ENCODE measurements at places on chromosomes 1 and 21. TPM values are rescaled to one million over a fixed set of nuclear protein-coding genes. Genes with fewer than 3 reads are reported as not detected.
A peak's percentile ranks its signal among the peaks of the same experiment; 100 is the strongest.

DNA sequence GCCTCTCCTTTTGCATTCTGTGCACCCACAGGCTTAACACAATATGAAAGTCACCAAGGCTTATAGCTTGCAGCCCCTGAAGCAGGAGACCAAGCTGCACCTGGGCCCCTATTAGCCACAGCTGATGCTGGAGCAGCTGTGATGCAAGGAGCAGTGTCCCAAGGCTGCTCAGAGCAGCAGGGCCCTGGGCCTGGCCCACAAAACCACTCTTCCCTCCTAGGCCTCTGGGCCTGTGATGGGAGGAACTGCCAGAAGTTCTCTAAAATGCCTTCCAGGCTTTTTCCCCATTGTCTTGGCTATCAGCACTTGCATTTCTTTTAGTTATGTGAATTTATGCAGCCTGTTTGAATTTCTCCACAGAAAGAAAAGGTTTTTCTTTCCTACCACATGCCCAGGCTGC, 89.5 kb upstream of the KCTD3 start:
- H3K4me3 ChIP-seq: no peak overlapping the region
- H3K27ac ChIP-seq: no peak overlapping the region
- no peaks in the 10 kb centered on the region for H3K36me3 ChIP-seq

DNA sequence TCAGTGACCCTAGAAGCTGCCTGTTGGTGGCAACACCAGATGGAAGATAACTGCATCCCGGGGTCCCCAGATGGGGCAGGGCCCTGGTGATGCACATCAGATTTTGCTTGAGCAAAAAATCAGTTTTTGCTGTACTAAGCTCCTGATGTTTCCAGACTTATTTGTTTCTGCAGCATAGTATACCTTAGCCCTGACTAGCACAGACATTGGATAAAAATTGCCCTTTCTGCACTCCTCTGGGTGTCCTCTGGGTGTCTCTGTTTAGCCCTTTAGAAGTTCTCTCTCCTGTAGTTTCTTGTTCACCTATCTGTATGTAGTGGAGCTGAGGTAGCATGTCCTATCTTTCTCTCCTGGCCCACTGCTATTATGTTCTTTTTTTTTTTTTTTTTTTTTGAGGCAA, 30.3 kb upstream of the PLA2G2C start:
- H3K27me3 ChIP-seq: peaks cover 33% of the 10 kb centered on the region
- H3K27ac ChIP-seq: no peak overlapping the region
- no peak overlapping the region for H3K4me3 ChIP-seq

- no peak for DNase-seq
- H3K27ac ChIP-seq: peak overlapping the region; percentile 71
- no peaks in the 10 kb centered on the region for H3K27me3 ChIP-seq
- H3K4me3 ChIP-seq: no peak overlapping the region
- H3K36me3 ChIP-seq: no peaks in the 10 kb centered on the region
- peaks cover 49% of the 10 kb centered on the region for H3K4me1 ChIP-seq
Measured at GRCh38 chr1:178536329-178536728, 23.4 kb downstream of the TEX35 start.

DNA sequence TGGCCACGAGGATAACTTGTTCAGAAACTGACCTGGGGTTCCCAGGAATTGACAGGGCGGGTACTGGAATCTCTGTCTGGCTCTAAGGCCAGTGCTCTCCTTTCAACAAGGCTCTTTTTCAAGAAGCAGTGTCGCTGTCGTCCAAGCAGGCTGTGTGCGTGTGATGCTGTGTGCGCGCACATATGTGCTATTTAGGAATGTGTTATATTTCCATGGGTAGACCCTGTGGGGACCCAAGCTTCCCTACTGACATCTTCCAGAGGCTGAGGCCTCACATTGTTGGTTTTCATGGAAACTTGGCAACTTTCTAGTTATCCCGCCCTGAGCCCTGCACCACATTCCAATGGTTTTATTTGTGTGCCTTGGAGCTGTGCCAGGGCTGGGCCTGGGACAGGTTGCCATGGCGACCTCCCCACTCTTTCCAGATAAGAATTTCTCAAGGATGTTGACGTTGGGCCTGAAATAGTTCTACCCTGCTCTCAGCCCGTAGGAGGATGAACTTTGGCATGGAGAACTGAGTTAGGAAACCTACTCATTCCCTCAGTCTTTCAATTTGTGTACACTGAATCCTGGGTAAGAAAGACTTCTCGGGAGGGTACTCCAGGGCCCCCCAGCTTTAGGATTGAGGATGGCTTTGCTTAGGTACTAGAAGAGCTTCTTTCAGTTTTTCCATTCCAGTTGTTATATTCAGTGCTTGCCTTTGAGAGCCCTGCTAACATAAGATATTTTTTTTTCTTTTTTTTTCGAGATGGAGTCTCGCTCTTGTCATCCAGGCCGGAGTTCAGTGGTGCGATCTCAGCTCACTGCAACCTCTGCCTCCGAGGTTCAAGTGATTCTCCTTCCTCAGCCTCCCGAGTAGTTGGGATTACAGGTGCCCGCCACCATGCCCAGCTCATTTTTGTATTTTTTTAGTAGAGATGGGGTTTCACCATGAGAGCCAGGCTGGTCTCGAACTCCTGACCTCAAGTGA, 38.8 kb upstream of the SRSF10 start:
- DNase-seq: peak; percentile 99
- peak overlapping the region; percentile 50 for H3K4me3 ChIP-seq
- peaks cover 41% of the 10 kb centered on the region for H3K4me1 ChIP-seq
- peak overlapping the region; percentile 95 for H3K27ac ChIP-seq
- H3K27me3 ChIP-seq: no peaks in the 10 kb centered on the region

- H3K27me3 ChIP-seq: peaks cover 4% of the 10 kb centered on the region
- H3K4me3 ChIP-seq: no peak overlapping the region
- no peaks in the 10 kb centered on the region for H3K4me1 ChIP-seq
- H3K27ac ChIP-seq: no peak overlapping the region
- H3K36me3 ChIP-seq: no peaks in the 10 kb centered on the region
Measured at GRCh38 chr1:43156026-43156425, 16.1 kb downstream of the EBNA1BP2 start.

DNA sequence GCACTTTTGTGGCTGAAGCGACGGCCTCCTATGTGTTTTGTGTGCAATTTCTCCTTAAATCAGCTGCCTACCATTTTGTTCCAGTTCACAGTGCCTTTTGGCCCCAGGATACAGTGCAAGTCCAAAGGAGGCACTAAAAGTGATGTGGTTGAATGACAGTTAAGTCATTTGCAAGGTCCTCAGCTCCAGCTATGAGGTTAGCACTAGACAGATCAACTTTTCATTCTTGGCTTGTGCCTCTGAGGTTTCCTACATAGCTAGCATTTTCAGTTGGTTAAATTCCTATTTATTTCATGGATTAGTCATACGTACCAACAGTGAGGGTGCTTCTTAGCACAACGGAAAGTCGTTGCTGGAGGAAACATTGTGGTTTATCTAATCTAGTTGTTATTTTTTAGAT, 59.3 kb upstream of the NTPCR start:
- no peaks in the 10 kb centered on the region for H3K36me3 ChIP-seq
- DNase-seq: peak; percentile 98
- H3K4me1 ChIP-seq: peaks cover 15% of the 10 kb centered on the region
- peak overlapping the region; percentile 8 for H3K4me3 ChIP-seq

GRCh38 chr1:203151362-203152157, 24.0 kb downstream of the ADORA1 start:
- H3K27me3 ChIP-seq: no peaks in the 10 kb centered on the region
- no peaks in the 10 kb centered on the region for H3K36me3 ChIP-seq
- peak overlapping the region; percentile 61 for H3K27ac ChIP-seq
- no peak overlapping the region for H3K4me3 ChIP-seq

- H3K36me3 ChIP-seq: peaks cover 22% of the 10 kb centered on the region
- no peak overlapping the region for H3K4me3 ChIP-seq
- DNase-seq: peak; percentile 57
- peak overlapping the region; percentile 9 for H3K27ac ChIP-seq
- peaks cover 59% of the 10 kb centered on the region for H3K4me1 ChIP-seq
Measured at GRCh38 chr1:169115891-169116585, 9.5 kb downstream of the ATP1B1 start.

GRCh38 chr1:25644962-25645361, 28.4 kb downstream of the MAN1C1 start:
- H3K36me3 ChIP-seq: no peaks in the 10 kb centered on the region
- peaks cover 51% of the 10 kb centered on the region for H3K27me3 ChIP-seq
- no peak overlapping the region for H3K27ac ChIP-seq
- no peak for DNase-seq

- no peaks in the 10 kb centered on the region for H3K4me1 ChIP-seq
- H3K36me3 ChIP-seq: no peaks in the 10 kb centered on the region
- DNase-seq: no peak
- no peaks in the 10 kb centered on the region for H3K27me3 ChIP-seq
- no peak overlapping the region for H3K4me3 ChIP-seq
Measured at GRCh38 chr1:182431278-182431677, 18.7 kb upstream of the RGSL1 start.

GRCh38 chr1:160108888-160109662, 6.5 kb upstream of the ATP1A2 start:
- H3K27ac ChIP-seq: no peak overlapping the region
- peaks cover 19% of the 10 kb centered on the region for H3K27me3 ChIP-seq
- peak; percentile 22 for DNase-seq
- no peaks in the 10 kb centered on the region for H3K4me1 ChIP-seq

DNA sequence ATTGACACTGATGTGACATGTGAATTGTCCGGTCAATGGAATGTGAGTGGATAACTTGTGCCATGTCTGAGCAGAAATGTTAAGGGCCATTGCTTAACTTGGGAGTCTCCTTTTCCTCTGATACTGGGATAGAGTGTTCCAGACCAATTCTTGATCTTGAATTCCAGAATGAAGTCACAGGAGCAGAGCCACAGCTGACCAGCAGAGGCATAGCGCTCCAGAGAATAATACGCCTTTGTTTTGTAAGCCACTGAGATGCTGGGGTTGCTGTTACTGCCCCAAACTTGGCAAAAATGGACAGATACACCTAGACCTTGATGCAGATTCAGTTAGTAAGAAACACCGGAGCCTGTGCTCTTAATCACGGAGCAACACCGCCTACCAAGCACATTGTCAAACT, 6.3 kb downstream of the KCNJ6 start:
- peaks cover 18% of the 10 kb centered on the region for H3K27me3 ChIP-seq
- no peak for DNase-seq
- H3K27ac ChIP-seq: no peak overlapping the region
- no peak overlapping the region for H3K4me3 ChIP-seq
- no peaks in the 10 kb centered on the region for H3K4me1 ChIP-seq

- peaks cover 12% of the 10 kb centered on the region for H3K4me1 ChIP-seq
- H3K27me3 ChIP-seq: no peaks in the 10 kb centered on the region
- no peak for DNase-seq
- no peak overlapping the region for H3K27ac ChIP-seq
- H3K36me3 ChIP-seq: no peaks in the 10 kb centered on the region
- no peak overlapping the region for H3K4me3 ChIP-seq
Measured at GRCh38 chr1:57492586-57493226, 68.8 kb upstream of the DAB1 start.

DNA sequence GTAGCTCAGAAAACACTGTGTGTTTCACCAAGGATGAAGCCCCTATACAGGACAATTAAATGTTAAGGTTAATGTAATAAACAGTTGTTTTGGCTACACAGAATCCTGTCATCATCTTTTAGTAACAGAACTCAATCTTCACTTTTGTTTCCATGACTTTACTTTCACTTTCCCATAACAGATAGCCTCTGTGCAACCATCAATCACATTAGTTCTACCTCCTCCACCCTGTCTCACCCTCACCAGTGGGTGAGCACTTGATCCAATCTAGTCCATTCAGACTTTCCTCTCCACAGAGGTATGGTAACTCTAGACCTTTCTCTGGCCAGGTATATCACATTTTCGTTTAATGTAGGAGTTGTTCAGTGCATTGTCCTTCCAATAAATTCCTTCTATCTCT, 1018.5 kb downstream of the ADGRL2 start:
- H3K36me3 ChIP-seq: no peaks in the 10 kb centered on the region
- H3K4me1 ChIP-seq: no peaks in the 10 kb centered on the region
- H3K27me3 ChIP-seq: no peaks in the 10 kb centered on the region

DNA sequence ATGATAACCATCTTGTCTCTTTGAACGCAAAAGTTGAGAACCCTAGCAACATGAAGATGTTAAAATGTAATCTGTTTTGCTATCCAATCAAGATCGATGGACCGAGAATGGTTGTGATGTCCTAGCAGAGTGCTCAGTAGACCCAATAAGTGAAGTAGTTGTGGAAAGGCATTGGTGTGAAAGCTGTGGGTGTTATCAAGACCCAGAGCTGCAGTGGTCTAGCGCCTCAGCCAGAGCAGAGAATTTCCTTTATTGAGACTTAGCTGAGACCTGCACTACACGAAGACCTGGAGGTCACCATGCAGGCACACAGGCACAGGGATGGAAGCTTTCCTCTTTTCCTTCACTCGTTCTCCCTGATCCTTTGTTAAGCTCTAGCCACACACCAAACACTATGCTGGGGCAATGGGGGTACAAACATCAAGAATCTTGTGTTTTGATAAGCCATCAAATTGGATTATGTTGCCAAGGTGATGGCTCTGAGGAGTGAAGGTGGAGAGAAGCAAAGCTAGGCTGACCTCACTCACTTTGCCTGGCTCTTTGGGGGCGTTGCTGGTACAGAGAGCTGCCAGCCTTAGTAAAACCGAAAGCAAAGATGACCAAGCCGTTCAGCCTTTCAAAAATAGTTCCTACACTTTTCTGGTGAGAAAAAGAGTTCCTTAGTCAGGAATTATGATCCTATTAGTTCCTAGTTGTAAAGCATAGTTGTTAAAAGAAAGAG, 24.1 kb downstream of the METTL13 start:
- no peaks in the 10 kb centered on the region for H3K27me3 ChIP-seq
- no peaks in the 10 kb centered on the region for H3K4me1 ChIP-seq
- H3K4me3 ChIP-seq: no peak overlapping the region

GRCh38 chr1:227938276-227938675, 9.5 kb downstream of the WNT9A start:
- no peaks in the 10 kb centered on the region for H3K36me3 ChIP-seq
- no peak overlapping the region for H3K4me3 ChIP-seq
- no peak for DNase-seq
- H3K4me1 ChIP-seq: no peaks in the 10 kb centered on the region
- H3K27ac ChIP-seq: no peak overlapping the region
- H3K27me3 ChIP-seq: no peaks in the 10 kb centered on the region

GRCh38 chr1:174337000-174337681, 110.6 kb upstream of the GPR52 start:
- no peak overlapping the region for H3K4me3 ChIP-seq
- H3K27me3 ChIP-seq: no peaks in the 10 kb centered on the region
- no peak overlapping the region for H3K27ac ChIP-seq
- H3K36me3 ChIP-seq: no peaks in the 10 kb centered on the region
- no peaks in the 10 kb centered on the region for H3K4me1 ChIP-seq

GRCh38 chr1:31732343-31732742, 28.5 kb upstream of the COL16A1 start:
- no peak for DNase-seq
- H3K4me3 ChIP-seq: no peak overlapping the region
- H3K4me1 ChIP-seq: peaks cover 4% of the 10 kb centered on the region
- no peaks in the 10 kb centered on the region for H3K27me3 ChIP-seq

GRCh38 chr1:41496080-41497055, 11.9 kb upstream of the EDN2 start:
- DNase-seq: peak; percentile 72
- H3K4me3 ChIP-seq: peak overlapping the region; percentile 9
- H3K27ac ChIP-seq: peak overlapping the region; percentile 75

PTTG1IP gene
- 240 TPM for total RNA-seq

AMY1C gene
- not detected for total RNA-seq

USH2A gene
- 0.02 TPM for total RNA-seq

ST6GALNAC3 gene
- total RNA-seq: 1.8 TPM

RPS8 gene
- total RNA-seq: 1,187 TPM

KCNT2 gene
- 5.9 TPM for total RNA-seq

E2F2 gene
- total RNA-seq: not detected
